ENCODE measurements at places on chromosomes 5 and 9. TPM values are rescaled to one million over a fixed set of nuclear protein-coding genes. Genes with fewer than 3 reads are reported as not detected.

The CFAP157 gene
- total RNA-seq = 0.87 TPM

DNA sequence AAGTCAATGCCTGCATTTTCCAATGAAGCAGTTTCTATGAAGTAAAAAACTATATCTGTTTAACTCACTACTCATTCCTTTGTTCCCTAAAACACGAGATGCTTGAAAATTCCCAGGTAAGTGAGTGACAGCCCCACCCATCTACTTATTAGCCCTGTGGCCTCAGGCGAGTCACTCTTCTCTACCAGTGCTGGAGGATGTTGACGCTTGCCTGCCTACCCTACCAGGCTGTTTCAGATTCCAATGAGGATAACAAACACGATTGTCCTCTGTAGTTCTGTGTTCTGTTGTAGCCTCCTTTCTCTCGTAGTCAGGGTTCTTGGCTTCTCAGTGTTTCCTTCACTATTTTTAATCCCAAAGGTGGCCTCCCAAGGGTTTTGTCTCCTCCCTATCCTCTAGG, 388.8 kb downstream of the KDM4C start:
- no peak for DNase-seq
- H3K4me1 ChIP-seq = peaks cover 68% of the 10 kb centered on the region
- no peaks in the 10 kb centered on the region for H3K27me3 ChIP-seq
- H3K36me3 ChIP-seq = no peaks in the 10 kb centered on the region

GRCh38 chr5:43312699-43313034, 545 bp downstream of the HMGCS1 start:
- no peaks in the 10 kb centered on the region for H3K27me3 ChIP-seq
- DNase-seq = no peak
- H3K4me1 ChIP-seq = peaks cover 26% of the 10 kb centered on the region
- peak overlapping the region; percentile 75 for H3K4me3 ChIP-seq
- peak overlapping the region; percentile 84 for H3K27ac ChIP-seq

GRCh38 chr5:161190778-161191177, 338.8 kb upstream of the ATP10B start:
- H3K4me3 ChIP-seq = no peak overlapping the region
- DNase-seq = no peak
- no peaks in the 10 kb centered on the region for H3K27me3 ChIP-seq
- H3K4me1 ChIP-seq = no peaks in the 10 kb centered on the region

DNA sequence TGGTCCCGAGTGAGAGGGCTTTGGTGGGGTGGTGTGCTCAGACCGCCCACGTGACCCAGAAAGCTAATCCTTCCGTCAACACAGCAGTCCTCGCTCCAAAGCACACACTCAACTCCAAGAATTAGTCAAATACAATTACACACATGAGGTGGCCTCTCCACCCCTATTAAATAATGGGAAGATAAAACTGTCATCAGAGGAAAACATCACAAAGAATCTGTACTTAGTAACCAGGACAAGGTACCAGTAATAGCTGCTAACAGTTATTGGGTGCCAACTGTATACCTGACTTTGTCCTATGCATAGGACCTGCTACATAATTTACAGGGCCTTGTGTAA, 222.8 kb downstream of the HSPA4 start:
- H3K4me1 ChIP-seq = no peaks in the 10 kb centered on the region
- H3K4me3 ChIP-seq = no peak overlapping the region
- H3K27me3 ChIP-seq = no peaks in the 10 kb centered on the region
- DNase-seq = no peak

The LCNL1 gene
- 14.9 TPM for total RNA-seq

GRCh38 chr9:121154782-121155181, 46.9 kb downstream of the RAB14 start:
- DNase-seq = no peak
- H3K27ac ChIP-seq = no peak overlapping the region
- H3K27me3 ChIP-seq = no peaks in the 10 kb centered on the region
- H3K36me3 ChIP-seq = peaks cover 41% of the 10 kb centered on the region
- H3K4me3 ChIP-seq = no peak overlapping the region

DNA sequence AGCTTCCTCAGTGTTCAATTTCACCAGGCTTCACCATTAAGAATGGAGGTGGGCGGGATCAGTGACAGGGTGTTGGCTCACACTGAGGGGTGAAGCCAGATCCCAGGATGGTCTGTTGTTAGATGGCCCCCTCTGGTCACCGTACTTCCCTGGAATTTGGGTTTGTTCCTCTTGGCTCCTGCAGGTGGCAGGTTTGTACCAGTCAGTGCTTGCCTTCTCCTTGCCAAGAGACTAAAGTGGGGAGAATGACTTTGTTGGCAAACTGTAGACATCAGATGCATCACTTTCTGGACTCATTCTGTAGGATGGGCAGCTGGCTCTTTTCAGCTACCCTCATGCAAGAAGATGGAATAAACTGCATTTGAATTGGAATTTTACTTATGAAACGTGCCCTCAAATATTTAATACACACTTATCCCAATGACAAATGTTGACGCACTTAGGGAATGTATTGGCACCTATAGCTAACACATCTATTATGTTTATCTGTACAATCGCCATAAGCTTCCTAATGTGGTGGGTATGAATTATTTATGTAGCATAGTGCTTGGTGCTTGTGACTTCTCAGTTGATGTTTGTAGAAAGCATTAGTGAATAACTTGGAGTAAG, 31.4 kb upstream of the ANKRD55 start:
- H3K27ac ChIP-seq = no peak overlapping the region
- no peak overlapping the region for H3K4me3 ChIP-seq
- no peaks in the 10 kb centered on the region for H3K27me3 ChIP-seq
- DNase-seq = no peak
- H3K4me1 ChIP-seq = peaks cover 3% of the 10 kb centered on the region

DNA sequence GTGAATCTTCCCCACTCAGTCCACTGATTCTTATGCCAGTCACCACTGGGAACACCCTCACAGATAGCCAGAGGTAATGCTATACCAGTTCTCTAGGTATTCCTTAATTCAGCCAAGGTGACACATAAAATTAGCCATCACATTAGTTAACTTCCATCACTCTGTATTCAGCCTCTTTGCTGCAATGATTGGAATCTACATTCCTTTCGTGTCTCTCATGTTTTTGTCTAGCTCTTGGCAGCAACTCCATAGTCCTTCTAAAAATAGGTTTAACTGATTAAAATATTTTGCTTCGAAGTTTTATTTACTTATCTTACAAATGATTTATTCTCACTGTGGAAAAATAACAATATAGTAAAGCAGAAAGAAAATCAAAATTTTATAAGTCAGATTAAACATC, 19.6 kb upstream of the RNF20 start:
- no peak overlapping the region for H3K4me3 ChIP-seq
- H3K36me3 ChIP-seq = no peaks in the 10 kb centered on the region
- H3K27ac ChIP-seq = no peak overlapping the region
- DNase-seq = no peak
- peaks cover 12% of the 10 kb centered on the region for H3K4me1 ChIP-seq
- H3K27me3 ChIP-seq = no peaks in the 10 kb centered on the region

The HMMR gene
- total RNA-seq = 1.1 TPM
